ENCODE measurements at places on chromosomes 11 and 22.

GRCh38 chr11:96235751-96236150 is 107.2 kb downstream of the MAML2 start:
- DNase-seq, result no peak

- DNase-seq, result no peak
Measured at GRCh38 chr11:26712497-26712896, 9.4 kb downstream of the SLC5A12 start.

- DNase-seq, result peak; percentile 26
Measured at GRCh38 chr11:72072348-72072747, 8.0 kb downstream of the NUMA1 start.

DNA sequence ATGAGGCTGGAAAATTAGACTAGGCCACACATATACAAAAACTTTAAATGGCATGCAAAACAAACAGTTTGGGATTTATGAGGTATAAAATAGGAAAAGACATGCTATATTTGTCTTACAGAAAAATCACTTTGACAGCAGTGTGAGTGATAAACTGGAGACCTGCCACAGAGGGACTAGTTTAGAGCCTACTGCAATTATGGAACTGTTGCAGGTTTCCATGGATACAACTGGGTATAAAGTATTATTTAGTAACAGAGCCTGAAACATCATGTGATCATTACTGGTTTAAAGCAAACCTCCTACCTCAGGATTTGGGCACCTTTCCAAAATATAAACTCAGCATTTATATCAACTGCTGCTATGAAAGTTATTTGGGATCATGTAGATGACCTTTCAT is 1032.5 kb downstream of the DLG2 start:
- DNase-seq, result no peak

GRCh38 chr22:43118953-43119458 is 8.5 kb downstream of the BIK start:
- no peak for DNase-seq

GRCh38 chr22:35024364-35024692 is 41.6 kb upstream of the ISX start:
- DNase-seq, result no peak

DNA sequence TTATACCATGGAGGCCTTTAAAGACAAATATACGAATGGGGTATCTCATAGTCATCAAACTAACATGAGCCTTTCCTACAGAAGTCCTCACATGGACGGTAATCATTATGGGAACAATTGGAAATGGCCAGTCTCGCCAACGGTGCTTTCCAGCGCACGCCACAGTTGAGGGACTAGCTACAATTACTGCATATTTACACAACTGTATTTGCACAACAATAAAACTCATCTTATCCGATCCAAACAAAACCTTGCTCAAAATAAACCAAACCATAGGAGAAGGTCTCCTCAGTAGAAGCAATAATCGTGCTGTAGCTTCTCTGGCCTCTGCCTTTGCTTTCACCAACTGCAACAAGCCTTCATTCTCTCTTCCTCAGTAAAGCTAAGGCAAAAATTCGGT is 5.9 kb downstream of the CADM1 start:
- no peak for DNase-seq

GRCh38 chr11:82683029-82683428 is 50.6 kb downstream of the FAM181B start:
- no peak for DNase-seq

- no peak for DNase-seq
Measured at GRCh38 chr11:67408437-67409200, 4.7 kb downstream of the TBC1D10C start.

GRCh38 chr11:5928271-5928670 is 13.8 kb upstream of the OR56A3 start:
- no peak for DNase-seq

- no peak for DNase-seq
Measured at GRCh38 chr22:22452211-22452610, 56.3 kb downstream of the ZNF280B start.

DNA sequence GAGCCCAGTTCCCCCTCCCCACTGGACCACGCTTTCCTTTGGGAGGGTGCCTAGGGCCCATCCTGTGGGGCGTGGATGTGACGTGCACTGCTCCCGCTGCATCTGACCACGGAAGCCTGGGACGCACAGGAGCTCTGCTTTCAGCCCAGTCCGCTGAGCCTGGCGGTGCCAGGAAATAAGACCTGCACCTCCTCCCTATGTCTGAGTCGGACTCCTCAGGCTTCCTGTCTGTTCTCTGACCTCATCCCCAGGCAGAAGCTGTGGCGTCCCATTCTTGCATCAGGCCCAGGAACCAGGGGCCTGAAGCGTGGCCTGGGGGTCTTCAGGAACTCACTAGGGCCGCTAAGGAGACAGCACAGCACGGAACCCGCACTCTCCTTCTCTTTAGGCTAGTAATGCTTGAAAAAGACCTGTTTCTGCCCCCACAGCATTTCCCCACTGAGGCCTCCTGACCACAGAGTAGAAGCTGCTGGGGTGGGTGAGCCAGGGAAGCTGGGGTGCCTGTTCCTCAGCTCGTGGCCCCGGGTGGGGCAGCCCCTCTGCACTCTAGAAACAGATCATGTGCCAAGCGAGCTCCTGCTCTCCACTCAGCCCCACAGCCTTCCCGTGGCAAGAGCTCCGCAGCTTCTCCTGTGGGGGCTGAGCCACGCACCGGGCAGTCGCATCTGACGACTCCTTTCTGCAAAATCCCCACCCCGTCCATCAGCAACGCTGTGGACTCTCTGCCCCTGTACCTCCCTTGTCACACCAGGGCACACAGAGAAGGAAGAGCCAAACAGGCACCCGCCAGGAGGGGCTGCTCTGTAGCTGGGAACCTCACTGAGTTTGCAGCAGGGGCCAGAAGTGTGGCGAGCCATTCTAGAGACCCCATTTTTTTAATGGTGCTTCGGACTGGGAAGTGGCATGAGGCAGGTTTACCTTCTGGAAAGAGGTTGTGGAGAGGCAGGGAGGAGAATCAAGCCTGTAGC is 22.6 kb downstream of the MOV10L1 start:
- no peak for DNase-seq

DNA sequence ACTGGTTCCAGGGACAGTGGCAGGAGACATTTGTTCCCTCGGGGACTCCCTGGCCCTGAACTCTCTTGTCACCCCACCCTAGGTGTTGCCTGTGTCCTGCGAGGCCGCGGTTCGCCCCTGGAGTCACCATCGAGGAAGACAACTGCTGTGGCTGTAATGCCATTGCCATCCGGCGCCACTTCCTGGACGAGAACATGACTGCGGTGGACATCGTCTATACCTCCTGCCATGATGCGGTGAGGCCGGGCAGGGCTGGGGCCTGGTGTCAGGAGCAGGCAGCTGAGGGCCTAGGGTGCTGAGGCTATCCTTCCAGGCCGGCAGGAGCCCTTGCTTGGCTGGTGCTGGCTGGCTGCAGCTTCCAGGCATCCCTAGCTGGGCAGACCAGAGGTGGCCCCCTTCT is 17.7 kb upstream of the MYRF start:
- DNase-seq, result no peak

- DNase-seq, result no peak
Measured at GRCh38 chr11:79098146-79098545, 342.7 kb downstream of the TENM4 start.

GRCh38 chr11:60947700-60948099 is 4.3 kb downstream of the SLC15A3 start:
- DNase-seq, result no peak

- DNase-seq, result no peak
Measured at GRCh38 chr11:45663486-45664375, 1.7 kb downstream of the CHST1 start.

GRCh38 chr22:48950151-48950915 is 877.3 kb downstream of the BRD1 start:
- no peak for DNase-seq

GRCh38 chr11:86625981-86626380 is 46.4 kb downstream of the ME3 start:
- no peak for DNase-seq

DNA sequence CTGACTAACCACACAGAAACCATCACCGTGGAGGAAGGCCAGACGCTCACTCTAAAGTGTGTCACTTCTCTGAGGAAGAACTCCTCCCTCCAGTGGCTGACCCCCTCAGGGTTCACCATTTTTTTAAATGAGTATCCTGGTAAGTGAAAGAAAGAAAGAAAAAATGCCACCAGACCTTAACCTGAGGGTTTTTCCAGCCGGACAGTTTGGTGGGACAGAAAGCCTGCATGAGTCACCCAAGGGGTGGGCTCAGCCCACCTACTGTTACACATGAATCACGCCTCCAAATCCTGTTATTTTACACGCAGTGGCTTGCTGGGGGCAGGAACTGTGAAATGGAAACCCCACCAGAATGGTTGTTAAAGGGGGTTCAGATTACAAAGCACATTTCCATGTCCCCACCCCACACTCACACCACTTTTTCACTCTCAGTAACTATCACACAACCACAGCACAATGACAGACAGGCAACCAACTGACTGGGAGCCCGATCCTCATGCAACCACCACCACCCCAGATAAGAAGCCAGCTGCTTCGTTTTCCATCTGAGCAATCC is 11.9 kb downstream of the CRTAM start:
- DNase-seq, result no peak

- DNase-seq, result peak; percentile 68
Measured at GRCh38 chr22:39292561-39293074, 26.8 kb downstream of the RPL3 start.

DNA sequence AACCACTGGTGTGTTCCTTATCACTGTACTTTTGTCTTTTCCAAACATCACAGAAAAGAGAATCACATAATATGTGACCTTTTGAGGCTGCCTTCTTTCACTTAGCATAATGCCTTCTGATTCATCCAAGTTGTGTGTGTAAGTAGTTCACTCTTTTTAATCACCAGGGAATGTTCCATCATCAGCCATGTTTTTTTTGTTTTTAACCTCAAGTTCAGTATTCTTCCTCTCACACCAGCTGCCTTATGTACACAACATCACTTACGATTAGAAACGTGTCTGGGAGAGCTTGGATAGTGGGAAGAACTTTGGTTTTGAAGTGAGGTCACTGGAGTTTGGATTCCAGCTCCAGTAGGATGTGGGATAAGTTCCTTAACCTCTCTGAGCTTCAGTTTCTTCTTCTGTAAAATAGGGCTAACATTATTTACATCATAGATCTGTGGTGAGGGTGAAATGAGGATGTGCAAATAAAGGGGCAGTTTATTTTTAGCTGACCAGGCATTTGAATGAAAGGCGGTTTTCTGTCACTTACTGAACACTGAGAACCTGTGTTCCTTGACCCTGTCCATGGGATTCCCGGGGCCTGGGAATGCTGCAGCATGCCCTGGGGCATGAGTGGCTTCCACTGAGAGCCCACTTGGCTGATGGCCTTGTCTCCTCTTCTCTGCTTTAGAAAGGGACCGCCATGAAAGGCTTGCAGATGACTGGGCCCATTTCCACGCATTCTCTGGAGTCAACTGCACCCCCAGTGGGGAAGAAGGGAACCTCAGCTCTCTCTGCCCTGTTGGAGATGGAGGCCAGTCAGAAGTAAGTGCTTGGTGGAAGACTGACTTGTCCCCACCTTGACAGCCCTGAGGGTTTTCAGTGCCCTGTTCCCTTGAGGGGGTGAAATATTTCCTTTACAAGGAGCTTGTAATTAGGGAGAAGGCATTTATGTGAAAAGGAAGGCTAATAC is 92.6 kb downstream of the DEPDC5 start:
- no peak for DNase-seq

- DNase-seq, result no peak
Measured at GRCh38 chr11:2550606-2550970, 105.8 kb downstream of the KCNQ1 start.
